ENCODE measurements at places on chromosomes 5 and 9.
A peak's percentile ranks its signal among the peaks of the same experiment; 100 is the strongest.

- DNase-seq, result no peak
Observed at GRCh38 chr9:38298503-38298902, 94.0 kb upstream of the ALDH1B1 start.

DNA sequence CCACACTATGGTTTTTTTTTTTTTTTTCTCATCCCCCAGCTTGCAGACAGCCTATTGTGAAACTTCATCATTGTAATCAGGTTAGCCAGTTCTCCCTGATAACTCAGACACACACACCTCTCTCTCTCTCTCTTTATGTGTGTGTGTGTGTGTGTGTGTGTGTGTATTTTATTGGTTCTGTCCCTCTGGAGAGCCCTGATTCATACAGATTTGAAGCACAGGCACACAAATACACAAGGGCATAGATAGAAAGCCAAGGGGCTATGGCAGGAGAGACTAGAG is 20.6 kb upstream of the VCAN start:
- no peak for DNase-seq

DNA sequence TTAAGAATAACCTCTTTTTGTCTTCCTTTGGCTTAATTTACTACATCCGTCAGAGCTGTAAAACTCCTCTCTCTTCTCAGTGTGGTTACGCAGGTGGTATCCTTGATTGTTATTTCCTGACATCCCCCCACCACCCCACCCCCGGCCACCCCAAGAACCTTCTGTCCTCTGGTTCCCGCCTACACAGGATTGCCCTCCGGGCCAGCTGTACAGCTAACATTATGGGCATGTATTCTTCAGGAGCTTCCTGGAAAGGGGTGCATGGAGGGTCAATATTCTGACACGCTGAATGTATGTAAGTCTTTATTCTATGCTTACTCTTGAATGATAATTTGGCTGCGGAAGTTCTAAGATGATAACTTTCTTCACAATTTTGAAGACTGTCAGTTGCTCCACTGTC is 13.0 kb upstream of the ANP32B start:
- peak; percentile 43 for DNase-seq

DNA sequence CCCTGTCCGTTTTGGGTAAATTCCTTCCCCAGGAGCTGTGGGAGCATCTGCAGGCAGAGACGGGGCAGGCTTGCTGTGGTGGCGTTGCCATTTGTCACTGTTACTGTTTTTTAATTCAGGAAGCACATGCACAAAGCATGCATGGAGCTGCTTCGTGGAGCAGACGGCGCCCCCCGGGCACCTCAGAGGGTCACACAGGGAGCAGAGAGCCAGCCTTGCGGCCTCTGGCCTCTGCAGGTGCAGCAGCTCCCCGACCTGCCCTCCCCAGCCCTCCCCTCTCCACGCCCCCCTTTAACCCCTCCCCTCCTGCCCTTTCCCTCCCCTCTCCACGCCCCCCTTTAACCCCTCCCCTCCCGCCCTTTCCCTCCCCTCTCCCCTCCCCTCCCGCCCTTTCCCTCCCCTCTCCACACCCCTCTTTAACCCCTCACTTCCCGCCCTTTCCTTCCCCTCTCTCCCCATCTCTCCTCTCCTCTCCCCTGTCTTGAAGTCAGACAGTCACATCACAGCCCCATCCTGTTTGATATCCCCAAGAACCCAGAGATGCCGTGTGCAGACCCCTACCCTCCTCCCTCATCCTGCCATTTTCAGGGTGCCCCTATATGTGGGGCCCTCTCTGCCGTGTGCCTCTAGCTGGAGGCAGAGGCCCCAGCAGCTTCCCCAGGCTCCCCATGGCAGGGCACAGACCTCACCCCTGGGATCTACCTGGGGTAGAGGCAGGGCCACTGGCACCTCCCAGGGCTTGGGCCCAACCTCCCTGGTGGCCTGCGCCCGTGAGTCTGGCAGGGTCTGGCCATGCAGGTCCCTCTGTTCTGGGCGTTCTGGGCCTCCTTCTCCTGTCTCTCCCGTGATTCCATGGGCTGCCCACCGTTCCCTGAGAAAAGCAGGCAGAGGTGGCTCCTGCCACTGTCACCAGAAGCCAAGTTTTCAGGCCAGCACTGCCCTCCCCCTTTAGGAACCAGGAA is 29.6 kb upstream of the UBAC1 start:
- DNase-seq, result peak; percentile 75

GRCh38 chr9:124771867-124772679 is 962 bp upstream of the NR6A1 start:
- DNase-seq, result peak; percentile 16

DNA sequence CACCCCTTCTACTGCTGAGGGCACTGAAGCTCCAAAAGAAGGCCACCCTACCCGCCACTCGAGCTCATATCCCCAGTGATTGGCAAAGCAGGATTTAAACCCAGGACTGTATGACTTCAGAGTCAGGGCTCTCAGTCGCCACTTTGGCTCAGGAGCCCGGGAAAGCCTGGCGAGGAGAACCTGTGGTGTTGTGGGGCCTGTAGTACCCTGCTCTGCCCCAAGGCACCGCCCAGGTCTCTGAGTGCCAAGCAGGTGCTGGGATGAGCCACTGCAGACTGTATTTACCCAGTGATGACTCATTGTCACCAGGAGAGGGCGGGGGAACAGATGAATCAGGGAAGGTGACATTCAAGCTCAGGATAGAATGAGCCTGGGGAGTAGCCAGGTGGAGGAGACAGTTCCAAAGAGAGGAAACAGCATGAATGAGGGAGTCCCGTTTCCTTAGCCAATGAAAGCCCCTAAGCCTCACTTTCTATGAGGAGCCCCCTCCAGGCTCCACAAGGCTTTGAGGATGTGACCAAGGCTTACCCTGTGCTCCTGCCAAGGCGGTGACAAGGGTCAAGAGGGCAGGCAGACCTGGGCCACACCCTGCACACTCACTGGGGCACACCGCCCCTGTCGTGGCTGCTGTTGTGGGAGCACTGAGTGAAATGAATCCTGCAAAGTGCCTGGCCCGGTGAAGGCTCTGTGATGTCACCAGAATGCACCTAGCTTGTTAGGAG is 17.8 kb upstream of the DPM2 start:
- DNase-seq, result peak; percentile 75

DNA sequence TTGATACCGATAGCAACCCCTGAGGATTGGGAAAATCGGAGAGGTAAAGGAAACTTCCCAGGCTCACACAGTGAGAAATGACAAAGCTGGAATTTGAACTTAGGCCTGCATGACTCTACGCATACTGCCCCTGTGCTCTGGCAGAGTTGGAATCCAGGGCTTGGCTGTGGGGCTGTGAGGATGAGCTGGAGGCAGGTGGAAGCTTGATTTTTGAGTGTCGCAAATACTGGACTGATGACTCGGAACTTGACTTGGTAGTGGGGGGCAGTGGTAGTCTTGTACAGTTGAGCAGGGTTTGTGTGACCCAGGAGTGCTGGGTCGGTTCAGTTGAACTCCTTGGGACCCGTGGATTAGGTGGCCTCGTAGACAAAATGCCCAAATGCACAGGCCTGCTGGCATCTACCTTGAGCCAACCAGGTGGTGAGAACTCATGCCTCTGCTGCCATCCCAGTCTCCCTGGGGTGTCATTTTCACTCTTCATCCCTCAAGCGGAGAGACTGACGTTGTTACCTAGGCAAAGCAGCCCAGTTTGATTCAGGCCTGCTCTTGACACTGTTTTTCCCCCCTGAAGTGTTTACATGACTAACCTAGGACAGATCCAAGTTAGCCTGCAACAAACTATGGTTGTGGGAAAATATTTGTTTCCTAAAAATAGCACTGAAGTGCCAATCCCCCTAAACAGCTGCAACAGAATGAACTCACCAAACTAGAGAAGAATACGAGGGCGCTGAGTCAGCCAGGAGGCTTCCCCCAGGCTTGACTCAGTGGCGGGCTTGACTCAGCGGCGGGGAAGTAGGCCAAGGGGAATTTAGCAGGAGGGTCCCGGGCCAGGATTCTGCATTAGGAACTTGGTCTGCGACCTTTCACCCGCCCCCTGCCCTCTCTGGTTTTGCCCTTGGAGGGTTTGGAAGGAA is 45.7 kb upstream of the ORM1 start:
- no peak for DNase-seq

DNA sequence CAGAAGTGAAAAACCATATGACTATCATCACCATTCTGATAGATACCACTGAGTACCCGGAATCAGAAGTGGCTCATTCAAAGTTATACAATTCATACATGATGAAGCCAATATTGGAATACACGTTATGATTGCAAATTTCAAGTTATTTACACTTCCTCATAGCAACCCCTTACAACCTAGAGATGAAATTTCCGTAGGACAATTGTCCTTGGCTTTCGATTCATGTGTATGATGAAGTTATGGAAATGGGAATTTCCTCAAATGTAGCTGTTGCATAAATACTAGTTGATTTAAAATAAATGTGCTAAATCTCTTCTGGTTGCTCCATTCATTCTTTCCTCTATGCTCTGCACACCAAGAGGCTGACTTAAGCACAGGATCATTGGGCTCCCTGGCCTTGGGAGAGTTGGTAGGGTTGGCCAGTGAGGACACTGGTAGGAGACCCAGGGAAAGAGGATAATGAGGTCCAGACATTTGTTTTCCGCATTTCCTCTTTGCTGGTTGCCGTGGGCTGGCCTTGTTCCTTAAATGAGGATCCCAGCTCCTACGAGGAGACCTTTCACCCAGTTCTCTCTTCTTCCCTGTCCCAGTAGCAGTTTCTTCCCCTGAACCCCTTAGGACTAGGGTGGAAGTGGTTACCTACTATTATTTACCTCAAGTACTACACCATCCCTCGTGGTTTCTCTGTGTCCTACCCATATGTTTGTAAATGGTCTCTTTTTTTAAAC is 90.3 kb downstream of the ZNF474 start:
- DNase-seq, result no peak

- no peak for DNase-seq
Observed at GRCh38 chr9:20732118-20732517, 48.1 kb downstream of the FOCAD start.

GRCh38 chr9:112224401-112225289 is 49.5 kb upstream of the SUSD1 start:
- no peak for DNase-seq

- no peak for DNase-seq
Observed at GRCh38 chr5:18105449-18105848, 471.2 kb downstream of the TAF11L14 start.

DNA sequence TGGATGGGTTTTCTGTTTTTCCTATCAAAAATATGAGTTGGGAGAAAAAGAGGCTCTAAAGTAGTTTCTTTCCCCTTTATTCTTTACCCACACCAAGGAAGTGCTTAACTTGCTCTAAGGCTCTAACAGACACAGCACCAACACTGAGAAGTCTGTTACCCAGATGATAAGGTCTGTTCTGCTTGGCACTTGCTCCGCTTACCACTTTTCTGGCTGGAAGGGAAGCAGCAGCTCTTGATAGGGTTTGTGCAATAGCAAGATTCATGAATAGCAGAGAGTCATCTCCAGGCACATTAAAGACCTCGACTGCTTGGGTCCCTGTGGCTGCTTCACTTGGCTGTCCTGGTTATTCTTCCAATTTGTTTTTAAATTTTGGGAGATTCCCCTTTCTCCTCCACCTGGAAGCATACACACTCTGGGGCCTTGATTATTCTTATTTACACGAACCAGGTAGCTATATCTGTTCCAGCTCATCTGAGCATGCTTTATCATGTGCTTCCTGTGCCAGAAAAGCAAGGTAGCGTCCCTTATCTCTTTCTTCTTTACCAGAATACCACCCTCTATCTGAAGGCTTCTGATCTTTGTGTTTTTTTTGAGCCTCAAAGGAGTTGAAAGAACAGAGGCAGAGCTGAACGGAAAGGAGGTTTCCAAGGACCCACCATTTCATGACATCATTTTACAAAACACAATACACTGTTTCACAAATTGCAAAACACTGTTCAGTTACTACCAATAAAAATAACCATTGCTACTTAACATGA is 24.8 kb downstream of the PPP3R2 start:
- DNase-seq, result peak; percentile 83

DNA sequence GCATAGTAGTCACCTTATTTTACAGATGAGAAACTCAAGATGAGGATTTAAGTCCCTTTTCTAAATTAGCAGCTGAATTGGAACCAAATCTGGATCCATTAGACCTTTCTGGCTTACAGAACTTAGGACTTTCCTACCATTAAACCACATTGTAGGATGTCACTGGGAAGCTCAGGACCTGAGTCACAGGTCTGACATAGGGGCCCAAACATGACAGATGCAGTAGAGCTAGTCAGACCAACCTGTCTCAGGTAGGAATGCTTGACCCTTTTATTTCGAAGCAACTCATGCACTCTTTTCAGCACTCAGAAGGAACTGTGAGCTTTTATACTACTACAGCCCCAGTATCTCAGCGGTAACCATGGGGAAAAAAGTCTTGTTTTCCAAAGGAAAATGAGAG is 2.6 kb downstream of the RAB24 start:
- DNase-seq, result no peak

DNA sequence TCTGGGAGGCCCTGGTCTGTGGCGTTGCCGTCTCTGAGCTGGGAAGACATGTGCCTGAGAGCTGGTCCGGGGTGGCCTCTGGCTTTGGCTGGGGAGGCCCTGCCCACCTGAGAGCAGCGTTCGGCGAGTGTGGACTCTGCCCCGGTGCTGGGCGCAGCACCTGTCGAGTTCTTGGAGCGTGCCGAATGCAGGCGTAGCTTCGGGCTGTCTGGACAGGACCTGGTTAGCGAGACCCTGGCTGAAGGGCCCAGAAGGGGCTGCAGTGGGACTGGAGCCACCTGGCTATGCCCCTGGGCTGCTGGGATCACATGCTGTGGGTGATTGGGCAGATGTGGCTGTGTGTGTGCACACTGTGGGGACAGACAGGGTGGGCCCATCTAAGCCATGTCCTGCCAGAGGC is 56.5 kb downstream of the RXRA start:
- no peak for DNase-seq

DNA sequence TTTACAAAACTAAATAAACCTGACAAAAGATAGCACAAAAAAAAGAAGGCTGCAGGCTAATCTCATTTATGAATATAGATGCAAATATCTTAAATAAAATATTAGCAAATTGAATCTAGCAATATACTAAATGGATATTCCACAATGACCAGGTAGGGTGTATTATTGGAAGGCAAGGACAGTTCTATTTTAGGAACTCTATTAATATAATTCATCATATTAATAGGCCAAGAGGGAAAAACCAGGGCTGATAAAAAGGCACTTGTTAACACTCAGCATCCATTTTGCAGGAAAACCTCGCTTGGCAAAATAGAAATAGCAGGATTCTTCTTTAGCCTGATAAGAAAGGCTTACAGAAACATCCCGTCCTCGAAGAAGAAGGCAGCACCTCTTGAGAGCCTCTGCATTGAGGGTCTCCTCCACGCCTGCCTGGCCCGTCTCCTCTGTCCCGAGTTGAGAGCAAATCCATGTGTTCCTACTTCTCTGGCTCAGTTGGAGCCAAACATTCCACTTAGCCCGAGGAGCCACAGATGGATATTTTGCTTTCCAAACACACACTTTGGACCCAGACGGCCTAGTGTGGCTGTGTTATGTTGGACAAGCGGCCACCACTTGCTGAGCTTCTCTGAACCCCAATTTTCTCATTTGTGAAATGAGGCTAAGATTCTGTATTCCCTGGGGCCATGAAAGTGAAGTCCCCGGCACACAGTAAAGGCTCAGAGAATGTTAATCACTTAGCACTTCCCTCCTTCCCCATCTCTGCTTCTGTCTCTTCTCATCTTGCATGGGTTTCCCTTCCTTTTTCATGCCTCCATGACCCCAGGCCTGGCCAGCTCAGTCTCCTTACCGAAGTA is 181.8 kb upstream of the MVB12B start:
- no peak for DNase-seq

- DNase-seq, result no peak
Observed at GRCh38 chr5:107519900-107520354, 150.8 kb downstream of the EFNA5 start.

All from stimulated activated naive CD4-positive, alpha-beta T cell (primary cell).